Progenitor cell of endocrine pancreas (in vitro differentiated cells): ENCODE measurements at places on chromosomes 2 and 18. TPM values are rescaled to one million over a fixed set of nuclear protein-coding genes. Genes with fewer than 3 reads are reported as not detected.

DNA sequence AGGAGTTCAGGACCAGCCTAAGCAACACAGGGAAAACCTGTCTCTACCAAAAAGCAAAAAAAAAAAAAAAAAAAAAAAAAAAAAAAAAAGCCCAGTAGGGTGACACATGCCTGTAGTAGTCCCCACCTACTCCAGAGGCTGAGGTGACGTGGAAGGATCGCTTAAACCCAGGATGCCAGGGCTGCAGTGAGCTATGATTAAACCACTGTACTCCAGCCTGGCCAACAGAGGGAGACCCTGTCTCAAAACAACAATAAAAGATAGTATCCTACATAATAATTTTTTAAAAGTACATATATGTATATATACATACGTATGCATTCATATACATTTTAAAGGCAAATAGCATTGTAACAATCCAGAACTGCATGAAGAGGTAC lies 51.7 kb downstream of the SOS1 start:
- DNase-seq: no peak

The RMDN2 gene
- 9.1 and 9.2 TPM in 2 replicates for total RNA-seq

GRCh38 chr2:200378652-200379290 lies 72.3 kb downstream of the SPATS2L start:
- no peak for DNase-seq

DNA sequence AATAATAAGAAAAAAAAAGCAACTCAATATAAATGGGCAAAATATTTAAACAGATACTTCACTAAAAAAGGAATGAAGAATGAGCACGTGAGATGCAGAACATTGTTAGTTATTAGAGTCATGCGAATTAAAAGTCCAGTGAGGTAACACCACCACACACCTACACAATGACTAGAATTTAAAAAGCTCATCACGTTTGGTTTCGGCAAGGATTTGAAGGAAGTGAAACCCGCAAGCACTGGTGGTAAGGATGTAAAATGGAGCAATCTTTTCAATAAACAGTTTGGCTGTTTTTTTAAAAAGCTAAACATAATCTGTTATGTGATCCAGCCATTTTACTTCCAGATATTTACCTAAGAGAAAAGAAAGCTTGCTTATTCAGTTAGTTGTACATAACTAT lies 1181.6 kb upstream of the CELF4 start:
- no peak for DNase-seq

DNA sequence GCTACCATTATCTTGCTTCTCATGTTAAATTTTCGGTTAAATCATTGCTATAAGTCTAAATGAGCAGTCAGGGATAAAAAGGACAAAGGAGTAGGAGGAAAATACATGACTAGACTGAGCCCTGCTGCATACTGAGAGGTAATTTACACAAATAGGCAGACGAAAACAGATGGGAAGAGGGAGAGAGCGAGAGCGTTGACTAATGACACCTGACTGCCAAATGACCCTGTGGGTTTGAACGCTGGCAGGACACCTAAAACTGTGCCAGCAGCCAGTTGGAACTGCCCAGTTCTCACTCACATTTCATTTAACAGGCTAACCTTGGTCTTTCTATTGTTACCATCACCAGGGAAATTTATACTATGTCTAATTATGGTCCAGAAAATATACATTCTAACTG lies 978.2 kb downstream of the CPS1 start:
- no peak for DNase-seq

GRCh38 chr2:188130317-188130716 lies 161.4 kb upstream of the GULP1 start:
- no peak for DNase-seq

The MAIP1 gene
- total RNA-seq: 18.8 and 20.4 TPM in 2 replicates

The PTPN2 gene
- total RNA-seq: 45.1 and 46.4 TPM in 2 replicates

- DNase-seq: no peak
These were observed 41.4 kb upstream of the EHBP1 start for GRCh38 chr2:62663920-62664795.

The ABCB11 gene
- 0.09 and 0.24 TPM in 2 replicates for total RNA-seq

- DNase-seq: no peak
These were observed 3.8 kb downstream of the DCC start for GRCh38 chr18:52343731-52344340.

The CPO gene
- total RNA-seq: 0.24 TPM in 1 of 2 replicates, not detected in the other

- no peak for DNase-seq
These were observed 71.3 kb downstream of the FMNL2 start for GRCh38 chr2:152406119-152406835.

DNA sequence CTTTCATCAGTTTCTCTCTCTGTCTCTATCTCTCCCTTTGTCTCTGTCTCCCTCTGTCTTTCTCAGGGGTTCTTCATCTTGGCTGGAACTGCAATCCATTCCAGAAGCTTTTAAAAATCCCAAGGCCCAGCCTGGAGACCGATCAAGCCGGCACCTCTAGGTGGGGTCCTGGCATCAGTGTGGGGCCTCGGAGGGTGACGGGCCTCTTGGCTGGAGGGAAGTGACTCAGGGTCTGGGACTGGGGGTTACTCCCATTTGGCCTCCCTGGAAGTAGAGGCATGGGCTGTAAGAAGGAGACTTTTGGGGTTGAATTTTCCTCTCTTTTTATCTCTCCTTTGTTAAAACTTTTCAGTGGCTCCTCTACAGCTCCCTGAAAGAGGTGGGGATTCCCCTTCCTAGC lies 52.8 kb upstream of the OTOF start:
- DNase-seq: no peak

DNA sequence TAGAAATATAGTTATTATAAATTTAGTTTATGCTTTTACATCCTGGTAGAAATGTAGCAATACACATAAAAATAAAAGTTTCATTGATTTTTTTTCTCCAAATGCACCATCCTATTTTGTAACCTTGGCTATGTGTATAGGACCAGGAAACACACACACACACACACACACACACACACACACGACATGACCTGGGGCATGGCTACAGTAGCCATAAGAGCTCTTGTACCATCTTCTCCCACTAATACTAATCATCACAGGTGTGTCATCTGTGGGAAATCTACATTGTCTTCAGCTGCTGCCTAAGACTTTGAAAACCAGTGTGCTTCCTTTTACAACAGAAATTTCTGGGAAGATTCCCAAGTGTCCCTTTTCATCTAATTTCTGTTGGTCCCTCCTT lies 144.3 kb downstream of the MCFD2 start:
- DNase-seq: no peak

DNA sequence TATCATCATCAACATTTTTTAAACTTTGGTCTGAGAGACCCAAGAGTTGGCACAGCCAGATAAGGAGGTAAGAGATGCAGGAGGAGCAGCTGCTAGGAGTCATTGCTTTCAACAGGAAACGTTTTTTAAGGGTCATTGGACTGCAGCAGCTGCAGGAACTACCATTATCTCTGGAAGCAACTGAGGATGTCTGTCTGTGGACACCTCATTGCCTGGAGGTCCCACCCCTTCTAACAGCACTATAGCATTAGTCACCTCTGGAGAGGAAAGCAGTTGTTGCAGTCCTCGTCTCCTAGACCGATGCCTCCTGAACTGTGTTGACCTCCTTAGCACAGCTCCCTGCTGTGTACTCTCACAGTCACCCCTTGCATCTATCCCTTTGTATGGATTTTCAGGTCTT lies 21.5 kb upstream of the FSHR start:
- no peak for DNase-seq

The TMEM163 gene
- total RNA-seq: 3.7 and 3.8 TPM in 2 replicates

The ZNF385B gene
- total RNA-seq: 4.9 and 5.5 TPM in 2 replicates

DNA sequence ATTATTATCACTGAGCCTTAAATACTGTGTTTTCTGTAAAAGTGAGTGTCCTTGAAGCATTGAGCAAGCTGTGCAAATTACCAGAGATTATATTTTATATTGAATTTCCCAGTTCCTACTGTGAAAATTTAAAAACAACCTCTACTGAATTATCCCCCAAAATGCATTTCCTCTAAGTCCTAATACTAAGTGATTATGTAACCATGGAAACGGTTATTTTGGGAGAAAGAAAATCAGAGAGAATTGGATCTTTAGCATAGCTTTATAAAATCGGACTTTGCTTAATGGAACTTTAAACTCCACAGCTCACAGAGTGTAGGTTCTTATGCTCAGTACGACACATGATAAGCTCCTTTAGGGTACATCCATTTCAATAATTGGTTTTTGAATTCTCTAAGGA lies 19.3 kb upstream of the CHMP1B start:
- no peak for DNase-seq

DNA sequence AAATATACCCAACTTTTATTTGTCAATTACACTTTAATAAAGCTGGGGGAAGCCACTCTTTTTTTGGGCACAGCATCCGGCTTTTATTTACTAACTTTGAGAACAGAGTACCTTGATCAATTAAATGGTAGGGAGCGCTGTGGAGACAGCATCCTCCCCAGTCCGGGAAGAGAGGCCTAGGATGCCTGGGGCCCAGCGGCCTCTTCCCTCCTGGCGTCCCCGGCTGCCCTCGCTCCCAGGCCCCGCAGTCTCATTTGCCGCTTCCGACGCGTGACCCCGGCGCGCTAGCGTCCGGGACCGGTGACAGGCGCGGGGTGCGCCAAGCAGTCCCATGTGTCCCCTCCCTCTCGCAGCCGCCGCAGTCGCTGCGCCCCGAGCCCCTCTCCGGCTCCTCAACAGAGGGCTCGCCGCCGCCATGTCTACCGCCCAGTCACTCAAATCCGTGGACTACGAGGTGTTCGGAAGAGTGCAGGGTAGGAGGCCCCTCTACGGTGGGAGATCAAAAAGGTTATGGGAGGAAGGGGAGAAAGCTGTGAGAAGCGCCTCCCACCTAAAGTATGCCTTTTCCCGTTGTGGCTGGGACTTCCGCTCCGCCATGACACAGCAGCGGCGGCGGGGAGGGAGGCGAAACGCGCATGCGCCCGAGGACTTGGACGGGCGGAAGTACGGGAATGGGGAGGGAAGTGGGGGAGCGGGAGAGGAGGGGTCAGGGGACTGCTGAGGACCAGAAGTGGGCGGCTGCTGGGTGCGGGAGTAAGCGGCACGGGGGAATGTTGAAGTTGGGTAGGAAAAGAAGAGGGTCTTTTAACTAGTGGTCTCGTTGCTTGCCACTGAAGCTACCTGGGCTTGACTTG lies at the start of gene ACYP2:
Gene ACYP2 (plus strand): TSS at position 332 of the 854 bp plus-strand sequence.
- DNase-seq: peak; percentile 77

GRCh38 chr18:55448420-55448819 lies 139.6 kb downstream of the TCF4 start:
- no peak for DNase-seq

- DNase-seq: no peak
These were observed 280.1 kb downstream of the PTH2R start for GRCh38 chr2:208686665-208687064.

GRCh38 chr18:57772387-57772799 lies 30.7 kb downstream of the ATP8B1 start:
- no peak for DNase-seq

The EPAS1 gene
- total RNA-seq: 5.1 and 5.9 TPM in 2 replicates

DNA sequence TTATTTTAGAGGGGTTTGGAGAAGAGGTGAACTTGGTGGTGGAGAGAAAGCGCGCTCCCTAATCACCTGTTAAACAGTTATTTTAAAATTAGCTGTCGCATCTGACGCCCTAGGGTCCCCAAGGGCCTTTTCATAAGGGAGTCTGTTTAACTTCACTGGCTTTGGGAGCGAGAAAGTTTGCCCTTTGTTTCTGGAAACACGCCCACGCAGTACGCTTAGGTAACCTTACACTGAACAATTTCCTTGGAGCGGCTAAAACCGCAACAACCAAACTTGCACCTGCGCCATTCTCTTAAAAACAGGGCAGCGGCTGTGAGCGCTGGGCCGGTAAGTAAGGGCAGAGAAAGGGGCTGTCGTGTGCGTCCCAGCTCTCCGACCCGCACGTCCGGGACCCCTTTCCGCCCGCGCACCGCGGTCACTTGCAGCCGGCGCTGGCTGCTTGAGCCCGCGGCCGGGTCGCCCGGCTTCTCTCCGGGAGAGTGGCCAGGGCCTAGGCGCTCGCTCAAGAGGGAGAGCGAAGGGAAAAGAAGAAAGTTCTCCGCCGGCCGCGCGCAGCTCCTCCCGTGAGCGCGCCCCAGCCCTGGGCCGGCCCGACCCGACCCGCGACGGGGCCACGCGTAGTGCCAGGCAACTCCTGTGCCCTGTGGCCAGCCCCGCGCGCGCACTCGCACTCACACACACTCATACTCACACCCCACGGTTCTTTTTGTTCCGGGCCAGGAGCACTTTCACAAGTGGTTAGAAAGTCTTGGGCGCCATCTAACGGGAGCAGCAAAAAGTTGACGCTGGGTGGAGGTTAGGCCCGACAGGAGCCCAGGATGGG lies 19.2 kb downstream of the POU3F3 start:
- DNase-seq: peak; percentile 57

GRCh38 chr2:177952151-177952550 lies 120.4 kb downstream of the PDE11A start:
- DNase-seq: no peak

- no peak for DNase-seq
These were observed 167.9 kb downstream of the NCKAP5 start for GRCh38 chr2:133400411-133400810.

GRCh38 chr18:64333584-64333983 lies 184.7 kb upstream of the LINC00305 start:
- DNase-seq: no peak

The ING5 gene
- total RNA-seq: 57.8 and 65.9 TPM in 2 replicates

The UGT1A10 gene
- not detected in 2 replicates for total RNA-seq

DNA sequence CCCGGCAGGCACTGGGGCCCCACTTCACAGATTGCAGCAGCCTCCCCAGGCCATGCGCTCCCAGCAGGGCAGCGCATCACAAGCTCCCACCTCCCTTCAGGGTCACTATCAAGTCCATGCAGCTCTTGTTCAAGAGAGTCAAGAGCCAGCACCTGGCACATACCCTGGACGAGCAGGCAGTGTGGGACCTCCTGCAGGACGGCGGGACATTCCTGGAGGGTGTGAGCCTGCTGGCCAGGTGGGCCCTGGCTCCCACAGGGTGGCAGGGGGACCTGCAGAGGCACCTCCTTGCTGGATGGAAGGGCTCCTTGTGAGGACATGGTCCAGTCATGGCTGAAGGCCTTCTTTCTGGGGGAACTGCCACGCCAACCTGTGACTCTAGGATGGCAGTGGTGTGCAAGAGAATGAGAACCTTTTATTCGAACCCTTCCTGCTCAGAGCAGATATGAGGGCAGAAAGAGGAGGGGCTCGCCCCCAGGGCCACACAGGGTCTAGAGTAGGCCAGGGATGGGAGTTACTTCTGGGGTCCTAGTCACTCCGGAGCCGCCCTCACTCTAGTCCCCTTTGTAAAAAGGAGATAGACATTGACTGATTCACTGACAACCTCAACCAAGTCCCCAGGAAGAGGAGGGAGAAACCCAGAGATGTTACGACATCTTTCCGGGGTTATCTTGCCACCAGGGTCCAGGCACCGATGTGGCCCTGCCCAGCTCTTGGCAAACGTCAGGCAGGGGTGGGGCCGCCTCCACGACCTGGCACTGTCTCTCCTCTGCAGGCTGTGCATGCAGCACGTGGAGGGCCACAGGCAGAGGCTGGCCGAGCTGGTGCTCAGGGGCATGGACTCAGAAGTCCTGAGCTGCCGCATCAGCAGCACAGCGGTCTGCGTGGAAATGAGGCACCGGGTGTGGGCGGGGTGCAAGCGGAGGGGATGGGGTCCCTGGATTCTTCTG lies 31.3 kb downstream of the HJURP start:
- no peak for DNase-seq

The EPB41L5 gene
- 75.3 and 77.8 TPM in 2 replicates for total RNA-seq

DNA sequence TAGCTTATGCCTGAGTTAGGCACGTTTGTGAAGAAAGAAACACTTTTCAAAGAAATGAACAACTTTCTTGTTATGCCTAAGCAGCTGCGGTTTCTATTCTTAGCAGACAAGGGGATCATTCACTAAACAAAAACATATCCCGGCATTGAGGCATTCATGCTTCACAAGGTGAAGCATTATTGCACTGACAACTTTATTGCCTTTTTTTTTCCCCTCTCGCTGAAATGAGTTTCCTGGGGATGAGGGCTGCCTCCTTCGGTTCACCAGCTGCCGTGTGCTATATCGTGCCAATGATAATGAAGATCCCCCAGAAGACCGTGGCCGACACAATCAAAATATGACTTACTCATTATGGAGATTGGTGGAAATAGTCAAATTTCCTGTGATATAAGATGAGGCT lies 288.2 kb upstream of the ST6GAL2 start:
- no peak for DNase-seq

The PLGLB1 gene
- 6.9 and 8.6 TPM in 2 replicates for total RNA-seq
